Endothelial cell of coronary artery (primary cell): ENCODE measurements at places on chromosomes 5 and 9. TPM values are rescaled to one million over a fixed set of nuclear protein-coding genes. Genes with fewer than 3 reads are reported as not detected.

The RNF38 gene
- 12.7 and 15.5 TPM in 2 replicates for total RNA-seq

The HBEGF gene
- total RNA-seq: 17.5 and 21.1 TPM in 2 replicates

The NEUROG1 gene
- not detected in 2 replicates for total RNA-seq

The SEMA4D gene
- total RNA-seq: 3.0 and 3.4 TPM in 2 replicates

The SCGB3A2 gene
- not detected in 2 replicates for total RNA-seq

The LURAP1L gene
- 3.9 and 4.5 TPM in 2 replicates for total RNA-seq

The DOK3 gene
- total RNA-seq: 1.8 and 2.5 TPM in 2 replicates

The FGF1 gene
- total RNA-seq: 0.09 and 0.85 TPM in 2 replicates

The ZNF608 gene
- 9.7 and 13.9 TPM in 2 replicates for total RNA-seq

The AK1 gene
- 38.4 and 38.5 TPM in 2 replicates for total RNA-seq

The JMY gene
- 7.1 and 7.9 TPM in 2 replicates for total RNA-seq

The RAB3C gene
- total RNA-seq: under 0.01 TPM in 1 of 2 replicates, not detected in the other

The CD72 gene
- not detected in 2 replicates for total RNA-seq

The ACTBL2 gene
- 0.28 TPM in 1 of 2 replicates, not detected in the other for total RNA-seq
